Heart right ventricle (tissue), 16 donors: ENCODE measurements at places on chromosomes 16 and 17. TPM values are rescaled to one million over a fixed set of nuclear protein-coding genes. Genes with fewer than 3 reads are reported as not detected.

DNA sequence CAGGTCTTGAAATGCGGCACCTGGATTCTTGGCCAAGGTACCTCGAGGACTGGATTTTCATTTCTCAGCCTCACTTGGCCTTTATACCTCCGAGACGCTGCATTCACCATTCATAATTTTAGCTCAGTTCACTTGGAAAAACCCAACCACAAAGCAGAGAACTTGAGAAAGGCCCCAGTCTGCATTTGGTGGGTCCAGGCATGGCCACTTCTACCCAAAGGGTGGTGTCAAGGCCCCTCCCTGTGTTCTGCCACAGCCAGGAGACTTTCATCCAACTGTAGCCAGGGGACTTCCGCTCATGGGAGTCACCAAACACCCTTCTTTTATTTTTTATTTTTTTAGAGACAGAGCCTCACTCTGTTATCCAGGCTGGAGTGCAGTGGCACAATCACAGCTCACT is 14.7 kb upstream of the TVP23A start:
- no peaks in the 10 kb centered on the region for H3K27me3 ChIP-seq
- no peak overlapping the region for H3K27ac ChIP-seq
- no peaks in the 10 kb centered on the region for H3K36me3 ChIP-seq

The C16orf86 gene
- total RNA-seq, result 5.6 TPM

The TMEM114 gene
- not detected for total RNA-seq

DNA sequence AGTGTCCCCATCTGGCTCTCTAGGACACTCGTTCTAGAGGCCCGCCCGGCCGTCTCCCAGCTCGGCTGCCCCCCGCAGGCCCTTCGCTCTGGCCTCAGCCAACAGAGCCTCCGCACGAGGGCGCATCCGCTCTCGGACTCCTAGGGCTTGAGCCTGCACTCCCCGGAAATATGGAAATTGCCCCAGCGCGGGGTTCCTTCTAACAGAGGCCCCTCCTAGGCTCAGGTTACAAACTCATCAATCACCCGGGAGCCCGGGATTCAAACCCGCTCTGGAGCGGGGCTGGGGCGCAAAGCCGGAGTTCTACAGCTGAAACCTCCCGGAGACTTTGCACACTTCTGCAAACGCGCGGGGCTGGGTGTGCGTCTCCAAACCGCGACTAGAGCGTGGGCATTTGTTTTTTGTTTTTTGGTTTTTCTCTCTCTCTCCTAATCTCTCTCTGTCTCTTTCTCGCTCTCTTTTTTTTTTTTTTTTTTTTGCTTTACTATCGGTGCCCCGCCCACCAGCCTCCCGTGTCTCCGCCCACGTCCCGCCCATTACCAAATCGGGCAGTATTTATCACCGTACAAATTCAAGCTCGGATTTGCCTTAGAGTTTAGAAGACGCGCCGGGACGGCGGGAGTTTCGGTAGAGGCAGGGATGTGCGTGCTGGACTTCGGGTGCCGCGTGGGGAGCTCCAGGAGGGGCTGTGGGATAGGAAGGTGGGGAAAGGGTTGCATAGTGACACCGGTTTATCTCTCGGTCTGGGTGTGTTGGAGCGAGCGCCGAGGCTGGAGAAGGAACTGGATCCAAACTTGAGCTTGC is 2.4 kb upstream of the FOXL1 start:
- no peaks in the 10 kb centered on the region for H3K36me3 ChIP-seq
- peak overlapping the region; percentile 64 for H3K27ac ChIP-seq
- peak overlapping the region; percentile 57 for H3K4me3 ChIP-seq
- peaks cover 28% of the 10 kb centered on the region for H3K4me1 ChIP-seq

GRCh38 chr17:75814900-75815373 is 29.3 kb downstream of the UNC13D start:
- H3K27ac ChIP-seq, result no peak overlapping the region
- no peak for DNase-seq
- no peaks in the 10 kb centered on the region for H3K27me3 ChIP-seq
- peaks cover 7% of the 10 kb centered on the region for H3K4me1 ChIP-seq

- DNase-seq, result no peak
- H3K27ac ChIP-seq, result no peak overlapping the region
- no peaks in the 10 kb centered on the region for H3K36me3 ChIP-seq
- no peaks in the 10 kb centered on the region for H3K4me1 ChIP-seq
- no peaks in the 10 kb centered on the region for H3K27me3 ChIP-seq
These were observed 2.9 kb upstream of the CRYBA1 start for GRCh38 chr17:29243792-29244191.

The LAT gene
- total RNA-seq, result 2.4 TPM

The RBFOX1 gene
- 54.0 TPM for total RNA-seq

DNA sequence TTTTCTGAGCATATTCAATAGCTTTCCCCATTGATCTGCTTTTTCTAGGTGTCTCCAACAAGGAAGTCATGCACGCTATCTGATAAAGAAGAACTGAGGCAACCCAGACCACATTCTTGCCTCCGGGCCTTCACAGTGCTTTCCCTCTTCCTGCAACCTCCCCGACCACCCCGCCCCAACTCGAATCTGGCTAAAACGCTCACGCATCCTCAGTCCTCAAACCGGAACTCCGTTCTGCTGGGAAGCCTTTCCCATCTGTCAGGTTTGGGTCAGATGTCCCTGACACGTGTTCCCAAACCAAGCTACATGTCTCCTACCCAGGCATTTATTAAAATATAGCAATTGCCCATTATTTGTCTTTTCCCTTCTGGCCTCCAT is 112.7 kb downstream of the VPS53 start:
- no peak for DNase-seq
- H3K27me3 ChIP-seq, result no peaks in the 10 kb centered on the region
- H3K4me1 ChIP-seq, result peaks cover 11% of the 10 kb centered on the region
- no peak overlapping the region for H3K4me3 ChIP-seq
- H3K27ac ChIP-seq, result peak overlapping the region; percentile 14

GRCh38 chr17:32551186-32551955 is 64.6 kb downstream of the CDK5R1 start:
- no peaks in the 10 kb centered on the region for H3K27me3 ChIP-seq
- H3K27ac ChIP-seq, result no peak overlapping the region
- no peaks in the 10 kb centered on the region for H3K36me3 ChIP-seq
- no peaks in the 10 kb centered on the region for H3K4me1 ChIP-seq

DNA sequence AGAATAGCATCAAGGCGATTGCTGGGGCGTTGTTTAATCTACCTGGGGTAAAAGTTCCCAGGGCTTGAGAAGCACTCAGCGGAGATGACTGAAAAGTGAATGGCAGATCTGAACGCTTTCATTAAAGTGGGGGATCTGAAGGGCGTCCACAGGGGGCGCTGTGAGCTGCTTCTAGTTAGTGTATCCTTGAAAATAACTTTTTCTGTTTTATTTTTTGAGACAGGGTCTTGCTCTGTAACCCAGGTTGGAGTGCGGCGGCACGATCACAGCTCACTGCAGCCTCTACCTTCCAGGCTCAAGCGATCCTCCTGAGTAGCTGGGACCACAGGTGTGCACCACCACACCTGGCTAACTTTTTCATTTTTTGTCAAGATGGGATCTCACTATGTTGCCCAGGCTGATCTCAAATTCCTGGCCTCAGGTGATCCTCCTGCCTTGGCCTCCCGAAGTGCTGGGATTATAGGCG is 360.4 kb downstream of the SEC14L1 start:
- no peaks in the 10 kb centered on the region for H3K36me3 ChIP-seq
- H3K27ac ChIP-seq, result no peak overlapping the region
- no peak overlapping the region for H3K4me3 ChIP-seq
- no peak for DNase-seq
- no peaks in the 10 kb centered on the region for H3K27me3 ChIP-seq

DNA sequence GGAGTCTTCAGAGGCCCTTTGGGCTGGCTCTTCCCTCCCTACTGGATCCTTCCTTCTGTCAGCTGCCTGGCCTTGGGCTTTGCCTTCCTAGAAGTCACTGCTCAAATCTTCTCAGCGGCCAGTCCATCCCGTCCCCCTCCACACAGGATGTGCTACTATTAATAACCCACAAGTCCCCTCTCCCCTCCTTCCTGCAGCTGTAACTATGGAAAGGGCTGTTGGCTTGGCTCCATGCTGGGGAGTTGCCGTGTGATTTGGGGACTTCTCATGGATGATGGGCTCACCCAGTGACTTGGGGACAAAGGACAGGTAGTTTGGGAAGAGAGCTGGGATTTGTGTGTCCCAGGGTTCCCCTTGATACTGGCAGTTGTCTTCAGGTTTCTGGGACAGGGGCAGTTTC is 19.4 kb downstream of the TMEM94 start:
- H3K4me1 ChIP-seq, result peaks cover 28% of the 10 kb centered on the region

DNA sequence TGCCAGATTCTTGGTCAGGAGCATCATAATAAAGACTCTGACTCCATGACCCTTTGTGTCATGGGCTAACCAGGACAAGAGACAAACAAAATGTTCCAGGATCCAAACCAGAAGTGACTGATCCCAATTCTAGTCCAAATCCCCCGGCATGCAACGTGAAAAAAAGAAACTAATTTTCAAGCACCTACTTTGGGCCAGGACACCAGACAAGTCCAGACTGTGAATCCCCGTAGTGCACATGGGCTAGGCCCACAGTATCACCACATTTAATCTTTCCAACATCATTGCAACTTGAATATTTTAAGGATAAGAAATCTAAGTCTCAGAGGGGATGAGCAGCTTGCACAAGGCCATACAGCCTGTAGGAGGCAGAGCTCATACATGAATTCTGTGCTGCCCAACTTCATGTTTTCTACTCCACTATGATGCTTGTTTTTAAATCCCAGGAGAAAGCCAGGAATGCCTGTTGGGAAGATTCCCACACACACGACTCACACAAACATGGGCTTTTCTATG is 365.7 kb downstream of the NPIPA8 start:
- H3K27me3 ChIP-seq, result no peaks in the 10 kb centered on the region
- no peak overlapping the region for H3K27ac ChIP-seq
- no peak overlapping the region for H3K4me3 ChIP-seq

The MYH3 gene
- 0.19 TPM for total RNA-seq

DNA sequence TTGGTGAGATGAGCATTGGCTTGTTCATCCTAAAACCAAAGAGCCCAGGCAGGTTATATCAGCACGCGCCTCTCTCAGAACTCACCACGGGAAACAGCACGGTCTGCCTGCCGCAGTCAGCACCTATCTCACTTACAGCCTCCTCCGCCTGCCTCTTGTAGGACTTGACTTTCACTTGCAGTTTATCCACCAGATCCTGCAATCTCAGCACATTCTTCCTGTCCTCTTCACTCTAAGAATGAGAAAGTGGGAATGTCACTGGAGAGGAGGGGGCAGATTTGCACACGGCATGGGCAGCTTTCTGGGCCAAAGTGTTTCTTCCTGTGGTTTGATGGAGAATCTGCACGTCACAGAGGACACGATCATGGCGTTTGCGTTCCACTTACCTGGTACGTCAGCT is 27.4 kb downstream of the MYH3 start:
- no peaks in the 10 kb centered on the region for H3K36me3 ChIP-seq
- H3K27me3 ChIP-seq, result no peaks in the 10 kb centered on the region
- DNase-seq, result no peak
- H3K27ac ChIP-seq, result no peak overlapping the region
- H3K4me1 ChIP-seq, result no peaks in the 10 kb centered on the region

DNA sequence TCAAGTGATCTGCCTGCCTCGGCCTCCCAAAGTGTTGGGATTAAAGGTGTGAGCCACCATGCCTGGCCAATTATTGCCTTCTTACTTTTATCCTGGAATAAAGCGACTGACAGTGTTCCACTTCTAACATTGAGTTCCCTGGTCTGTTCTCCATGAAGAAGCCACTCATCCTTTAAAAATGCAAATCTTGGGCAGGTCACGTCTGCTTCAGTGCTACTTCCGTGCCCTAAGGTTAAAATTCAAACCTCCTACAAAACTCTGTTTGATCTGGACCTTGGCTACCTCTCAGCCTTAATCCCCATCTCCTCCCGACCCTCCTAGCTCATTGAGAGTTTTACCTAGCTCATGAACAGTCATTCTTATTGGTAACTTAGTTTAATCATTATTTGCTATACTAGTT is 9.6 kb upstream of the SHISA9 start:
- H3K27me3 ChIP-seq, result peaks cover 10% of the 10 kb centered on the region
- H3K4me1 ChIP-seq, result no peaks in the 10 kb centered on the region
- H3K36me3 ChIP-seq, result no peaks in the 10 kb centered on the region
- H3K27ac ChIP-seq, result no peak overlapping the region
- no peak for DNase-seq

The SSTR5 gene
- 7.0 TPM for total RNA-seq

- H3K4me1 ChIP-seq, result no peaks in the 10 kb centered on the region
- no peak for DNase-seq
- H3K27me3 ChIP-seq, result no peaks in the 10 kb centered on the region
- H3K36me3 ChIP-seq, result no peaks in the 10 kb centered on the region
- H3K4me3 ChIP-seq, result no peak overlapping the region
- no peak overlapping the region for H3K27ac ChIP-seq
These were observed 902.5 kb downstream of the KCNJ2 start for GRCh38 chr17:71071837-71072236.

The KRT222 gene
- not detected for total RNA-seq
